Hypothalamus (tissue), 51 donors: ENCODE measurements at places on chromosomes 1 and 21.
A peak's percentile ranks its signal among the peaks of the same experiment; 100 is the strongest.

- DNase-seq, result no peak
These were observed 434.0 kb upstream of the NR5A2 start for GRCh38 chr1:199593475-199593874.

- no peak for DNase-seq
These were observed 146.0 kb downstream of the PLA2G4A start for GRCh38 chr1:186974774-186975181.

DNA sequence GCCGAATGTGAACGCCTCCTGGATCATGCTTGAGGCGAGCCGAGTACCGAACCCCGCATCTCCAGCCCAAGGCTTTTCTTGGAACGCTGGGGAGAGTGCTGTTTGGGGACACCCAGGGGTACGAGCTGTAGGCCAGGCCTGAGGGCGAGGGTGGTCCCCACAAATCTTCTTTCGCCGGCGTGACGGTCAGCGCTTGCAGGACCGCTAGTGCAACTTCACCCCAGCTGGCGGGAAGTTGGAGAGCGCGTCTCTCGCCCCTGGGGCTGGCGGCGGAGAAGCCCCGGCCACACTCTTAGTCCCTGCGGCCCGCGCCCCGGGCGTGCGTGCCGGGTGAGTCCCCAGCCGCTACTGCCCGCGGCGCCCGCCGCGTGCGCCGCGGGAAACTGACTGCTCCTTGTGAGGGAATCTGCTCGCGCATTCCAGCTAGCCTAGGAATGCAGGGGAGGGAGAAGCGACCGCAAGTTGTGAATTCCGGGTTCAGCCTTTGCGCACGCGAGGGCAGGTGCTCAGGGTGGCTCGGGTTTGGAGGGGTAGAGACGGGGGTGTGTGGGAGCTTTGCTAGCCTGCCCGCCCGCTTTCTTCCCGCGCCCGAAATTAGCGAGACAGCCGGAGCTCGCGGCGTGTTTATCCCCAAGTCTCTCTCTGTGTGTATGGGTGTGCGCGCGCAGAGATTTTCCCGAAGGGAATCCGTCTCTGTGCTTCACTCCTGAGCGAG is 884 bp downstream of the LHX4 start:
- DNase-seq, result no peak

GRCh38 chr1:61253059-61253735 is 170.8 kb downstream of the NFIA start:
- DNase-seq, result peak; percentile 49

DNA sequence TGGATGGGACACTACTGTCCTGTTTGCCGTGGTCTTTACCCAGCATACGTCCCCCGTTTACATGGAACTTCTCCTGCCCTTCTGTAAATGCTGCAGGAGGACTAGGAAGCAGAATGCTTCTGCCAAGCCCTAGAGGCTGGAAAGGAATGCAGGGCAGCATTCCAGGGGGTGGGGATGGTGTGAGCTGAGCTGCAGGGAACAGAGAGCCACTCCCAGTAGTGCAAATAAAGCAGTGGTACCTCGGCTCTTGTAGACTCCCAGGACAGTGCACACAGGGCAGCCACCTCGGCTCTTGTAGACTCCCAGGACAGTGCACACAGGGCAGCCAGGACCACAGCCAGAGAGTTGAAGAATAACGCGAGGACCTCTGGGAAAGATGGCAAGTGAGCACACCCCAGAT is 35.4 kb downstream of the PTPRU start:
- DNase-seq, result no peak
